ENCODE measurements at places on chromosomes 16 and 17. TPM values are rescaled to one million over a fixed set of nuclear protein-coding genes. Genes with fewer than 3 reads are reported as not detected.
A peak's percentile ranks its signal among the peaks of the same experiment; 100 is the strongest.

KRT33A gene
- total RNA-seq: not detected

KRTAP1-5 gene
- not detected for total RNA-seq

DHX58 gene
- total RNA-seq: 4.4 TPM

- DNase-seq: no peak
These were observed 40.8 kb downstream of the MRM1 start for GRCh38 chr17:36641877-36642845.

GRCh38 chr17:17877529-17878358 is 41.0 kb upstream of the SREBF1 start:
- no peak for DNase-seq

GRCh38 chr17:64627797-64628196 is 34.3 kb downstream of the SMURF2 start:
- DNase-seq: no peak

DNA sequence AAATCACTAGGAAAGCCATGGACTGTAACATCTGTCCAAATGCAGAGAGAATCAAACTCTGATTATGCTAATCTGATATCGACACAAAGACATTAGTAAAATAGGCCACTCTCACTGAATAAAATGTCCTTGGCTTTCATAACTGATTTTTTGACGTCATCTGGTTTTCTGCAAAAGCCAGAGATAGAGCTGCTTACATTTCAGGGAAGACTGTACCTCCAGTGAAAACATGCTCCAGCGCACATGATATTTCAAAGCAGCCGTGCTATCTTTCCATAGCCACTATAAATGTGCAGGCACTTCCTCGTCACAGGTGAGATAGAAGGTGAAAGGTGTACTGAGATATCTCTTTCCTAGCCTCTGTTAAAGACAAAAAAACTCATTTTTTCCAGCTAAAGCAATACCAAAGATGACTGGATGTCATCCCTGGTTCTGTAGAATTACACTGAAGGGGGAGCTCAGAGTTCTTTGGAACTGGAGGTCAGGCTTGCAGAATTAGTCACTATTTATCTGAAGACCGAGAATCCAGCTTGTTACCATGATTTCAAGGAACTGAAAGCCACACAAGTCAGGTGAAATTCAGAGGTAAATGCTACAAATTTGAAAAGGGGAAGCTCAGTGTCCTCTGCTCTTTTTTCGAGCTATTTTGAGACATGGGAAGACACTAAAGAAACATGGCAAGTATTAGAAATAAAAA is 249.5 kb downstream of the CA10 start:
- no peak for DNase-seq

GRCh38 chr17:66306446-66306845 is 4.0 kb downstream of the PRKCA start:
- DNase-seq: no peak

DNA sequence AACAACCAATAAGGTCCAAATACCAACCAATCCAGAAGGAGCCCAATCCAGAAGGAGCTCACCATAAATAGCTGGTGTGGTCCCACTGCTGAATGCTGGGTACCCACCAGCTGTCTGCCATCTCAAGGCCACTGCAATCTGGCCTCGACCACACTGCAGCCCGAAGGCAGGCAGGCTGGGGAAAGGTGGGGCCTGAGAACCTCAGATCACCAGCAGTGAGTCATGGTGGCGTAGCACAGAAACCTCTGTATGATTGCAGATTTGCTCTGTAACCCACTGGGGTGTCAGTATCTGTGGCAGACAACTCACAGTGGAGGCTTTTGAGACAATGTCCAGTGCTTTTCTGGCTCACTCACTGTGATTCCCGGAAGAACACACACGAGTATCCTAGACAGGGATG is 14.7 kb upstream of the CMTR2 start:
- no peak for DNase-seq

GRCh38 chr16:89700649-89701424 is 668 bp downstream of the SPATA2L start:
- peak; percentile 76 for DNase-seq
